ENCODE measurements at places on chromosomes 16 and 17. TPM values are rescaled to one million over a fixed set of nuclear protein-coding genes. Genes with fewer than 3 reads are reported as not detected.

DNA sequence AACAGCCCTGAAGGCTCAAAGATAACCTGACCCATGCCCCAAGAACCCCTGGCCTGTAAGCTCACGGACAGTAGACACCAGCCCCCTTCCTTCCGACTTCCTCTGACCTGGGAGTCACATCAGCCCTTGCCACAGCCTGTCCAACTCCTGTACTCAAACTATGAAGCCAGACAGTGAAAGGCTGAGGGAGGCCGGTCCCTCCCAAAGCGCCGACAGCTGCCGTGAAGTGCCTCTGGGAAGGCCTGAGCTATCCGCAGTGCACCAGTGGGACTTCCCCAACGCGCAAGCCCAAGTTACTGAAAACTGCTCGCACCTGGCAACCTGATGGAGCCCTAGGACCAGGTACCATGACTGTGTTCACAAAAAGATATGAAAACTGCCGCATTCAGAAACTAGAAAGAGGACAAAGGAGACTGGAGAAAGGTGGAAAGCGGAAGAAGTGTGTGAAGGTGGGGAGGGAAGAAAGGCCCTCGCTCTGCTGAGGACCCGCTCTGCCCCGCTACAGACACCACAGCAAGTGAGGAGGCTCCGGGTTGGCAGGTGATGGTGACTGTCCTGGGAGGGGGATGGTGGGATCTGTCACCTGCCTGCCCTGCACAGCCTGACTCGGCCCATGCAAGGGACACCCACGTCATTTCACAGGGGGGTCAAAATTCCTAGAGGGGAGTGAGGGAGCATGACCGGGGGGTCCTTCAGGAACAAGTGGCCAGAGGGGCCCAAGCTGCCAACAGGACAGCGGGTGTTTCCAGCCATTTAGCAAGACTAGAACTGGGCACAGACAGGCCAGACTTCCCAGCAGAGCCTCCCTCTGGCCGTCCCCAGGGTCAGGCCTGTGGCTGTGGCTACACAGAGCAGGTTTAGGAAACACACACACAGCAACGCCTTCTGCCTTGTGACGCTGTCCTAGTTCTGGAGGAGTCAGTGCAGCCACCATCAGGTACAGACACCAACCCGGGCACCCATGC, 13.1 kb upstream of the TRAP1 start:
- DNase-seq, result no peak

The TUBB3 gene
- total RNA-seq, result 2.6 TPM

DNA sequence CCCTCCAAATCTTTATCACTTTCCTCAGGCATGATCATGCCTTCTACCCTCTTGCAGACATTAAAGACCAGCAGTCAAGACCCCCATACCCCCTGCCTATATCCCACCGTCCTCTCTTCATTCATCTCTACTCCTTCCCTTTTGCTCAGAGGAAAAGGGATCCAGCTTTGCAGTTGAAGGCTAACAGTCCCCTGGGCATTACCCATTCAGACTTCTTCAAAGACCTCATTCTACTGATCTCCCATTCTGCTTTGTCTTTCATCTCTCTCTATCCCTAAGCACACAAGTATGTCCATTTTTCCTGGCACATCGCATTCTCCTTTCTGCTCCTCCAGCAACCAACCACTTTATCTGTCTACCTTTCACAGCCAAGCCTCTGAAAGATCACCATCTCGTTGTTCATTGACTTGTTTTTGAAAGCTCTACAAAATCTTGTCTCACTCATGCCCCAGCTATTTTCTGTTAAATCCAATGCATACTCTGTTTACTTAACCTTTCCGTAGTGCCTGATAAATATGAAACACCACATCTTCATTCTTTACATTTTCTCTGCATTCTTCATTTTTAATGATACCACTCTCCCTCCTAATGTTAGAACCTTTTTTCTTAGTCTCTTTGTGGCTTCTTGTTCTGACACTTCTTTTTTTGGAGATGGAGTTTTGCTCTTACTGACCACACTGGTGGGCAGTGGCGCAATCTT, 14.1 kb upstream of the LCMT1 start:
- no peak for DNase-seq

The PTGES3L gene
- 1.6 TPM for total RNA-seq

GRCh38 chr16:67000384-67001351, 12.3 kb downstream of the CES4A start:
- DNase-seq, result peak; percentile 55

The ITGB4 gene
- 2.7 TPM for total RNA-seq

DNA sequence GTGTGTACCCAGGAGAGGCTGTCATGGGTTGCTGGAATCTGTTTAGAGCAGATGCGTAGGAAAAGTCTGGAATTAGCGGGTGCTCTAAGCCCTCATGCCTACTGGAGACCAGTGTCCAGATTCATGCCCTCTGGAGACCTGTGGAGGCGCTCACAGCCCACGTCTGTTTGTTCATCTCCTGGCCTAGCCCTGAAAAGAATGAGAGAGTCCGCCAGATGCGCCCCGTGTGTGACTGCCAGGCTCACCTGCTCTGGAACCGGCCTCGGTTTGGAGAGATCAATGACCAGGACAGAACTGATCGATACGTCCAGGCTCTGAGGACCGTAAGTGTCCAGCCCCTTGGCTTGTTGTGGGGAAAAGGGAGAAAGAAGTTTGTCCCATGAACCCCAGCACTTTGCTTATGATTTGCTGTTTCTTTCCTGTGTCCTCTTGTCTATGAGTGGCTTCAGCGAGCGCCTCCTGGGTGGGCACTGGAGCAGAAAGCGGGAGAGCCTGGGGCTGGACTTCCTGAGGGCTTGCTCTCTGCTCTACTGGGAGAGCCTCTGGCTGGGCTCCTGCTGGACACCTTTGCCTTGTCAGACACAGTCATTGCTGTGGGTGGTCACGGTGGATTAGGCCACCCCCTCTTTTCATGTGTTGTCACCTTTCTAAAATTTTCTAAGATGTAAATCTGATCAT, 35.3 kb downstream of the PRMT7 start:
- no peak for DNase-seq

GRCh38 chr16:58121132-58121531, 8.0 kb downstream of the CFAP20 start:
- DNase-seq, result no peak

DNA sequence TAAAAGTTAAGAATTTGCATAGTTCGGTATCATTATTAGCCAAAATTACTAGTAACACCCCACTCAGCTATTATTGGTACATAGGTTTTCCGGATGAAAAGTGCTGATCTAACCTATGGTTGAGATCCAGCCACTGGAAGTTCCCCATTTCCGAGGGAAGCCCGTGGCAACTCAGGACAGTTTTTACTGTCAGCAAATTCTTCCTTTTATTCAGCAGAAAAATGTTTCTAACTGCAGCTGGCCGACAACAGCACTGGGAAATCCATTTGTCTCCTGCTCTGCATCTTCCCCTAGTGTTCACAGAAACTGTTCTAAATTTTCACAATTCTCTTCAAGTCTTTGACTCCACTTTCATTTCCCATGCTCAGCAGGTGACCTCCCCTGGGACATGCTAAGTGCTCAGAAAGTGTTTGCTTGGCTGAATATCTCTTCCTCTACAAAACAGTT, 15.5 kb upstream of the MMD start:
- DNase-seq, result no peak

The CPHXL2 gene
- total RNA-seq, result not detected

The FOXN1 gene
- total RNA-seq, result not detected

GRCh38 chr17:42387661-42388380, 421 bp downstream of the STAT3 start:
- DNase-seq, result peak; percentile 25

DNA sequence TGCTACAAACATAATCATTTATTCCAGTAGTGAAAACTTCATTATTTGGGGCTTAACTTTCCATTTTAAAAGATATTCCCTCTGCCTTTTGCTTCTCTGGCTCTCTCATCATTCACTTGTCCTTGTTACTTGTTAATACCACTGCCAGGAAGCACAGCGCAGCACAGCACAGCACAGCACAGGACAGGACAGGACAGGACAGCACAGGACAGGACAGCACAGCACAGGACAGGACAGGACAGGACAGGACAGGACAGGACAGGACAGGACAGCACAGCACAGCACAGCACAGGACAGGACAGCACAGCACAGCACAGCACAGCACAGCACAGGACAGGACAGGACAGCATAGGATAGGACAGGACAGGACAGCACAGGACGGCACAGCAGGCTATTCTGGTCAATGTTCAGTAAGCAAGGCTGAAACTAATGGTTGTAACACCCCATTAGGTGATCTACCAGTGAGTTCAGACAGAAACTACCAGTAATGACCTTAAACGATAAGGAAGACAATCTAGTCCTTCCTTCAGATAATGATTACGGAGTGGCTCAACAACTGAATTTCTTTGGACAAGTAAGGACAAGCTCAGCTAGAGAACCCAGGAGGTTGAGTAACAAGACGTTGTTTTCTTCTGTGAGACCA, 31.9 kb downstream of the COG1 start:
- DNase-seq, result no peak

GRCh38 chr17:81419319-81419885, 24.1 kb downstream of the BAHCC1 start:
- no peak for DNase-seq

DNA sequence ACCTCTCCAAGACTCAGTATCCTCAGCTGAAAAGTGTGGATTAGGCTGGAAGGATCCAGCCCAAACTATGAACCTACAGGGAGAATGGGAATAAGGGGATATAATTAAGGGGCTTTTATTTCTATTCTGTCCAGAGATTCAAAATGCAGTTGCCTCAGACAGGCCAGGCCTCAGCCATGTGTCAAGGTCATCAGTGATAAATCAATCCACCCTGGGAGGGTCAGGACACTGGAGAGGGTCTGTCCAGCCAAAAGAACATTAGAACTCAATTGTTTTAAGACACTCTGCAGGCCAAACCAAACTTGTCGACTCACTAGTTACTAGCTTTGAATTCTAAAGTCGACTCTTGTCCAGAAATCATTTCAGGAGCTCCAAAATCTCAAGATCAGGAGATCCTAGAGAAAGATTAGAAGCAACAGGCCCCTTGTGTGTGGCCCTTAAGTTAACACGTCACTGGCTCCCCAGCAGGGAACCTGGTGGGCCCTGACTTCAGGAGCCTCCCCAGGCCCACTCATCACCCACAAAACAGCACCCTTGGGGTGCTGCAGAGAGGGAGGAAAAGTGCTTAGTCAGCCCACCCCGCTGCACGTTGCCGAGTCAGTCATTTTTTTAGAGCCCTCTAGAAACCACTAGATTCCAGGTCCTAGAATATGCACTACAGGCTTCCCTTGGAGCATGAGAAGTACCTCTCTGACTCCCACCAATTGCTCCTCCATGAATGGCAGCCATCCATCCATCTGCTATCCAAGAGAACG, 156.8 kb downstream of the XYLT1 start:
- no peak for DNase-seq

The MRPS23 gene
- 79.6 TPM for total RNA-seq

The CD300E gene
- not detected for total RNA-seq

- no peak for DNase-seq
These were observed at the start of gene HAP1 for GRCh38 chr17:41734139-41734948. Gene HAP1, minus strand, starts transcription at chr17:41734643. Its CDS starts 9 bp downstream, at chr17:41734634.

- DNase-seq, result no peak
These were observed 8.6 kb downstream of the CARHSP1 start for GRCh38 chr16:8859913-8860881.

DNA sequence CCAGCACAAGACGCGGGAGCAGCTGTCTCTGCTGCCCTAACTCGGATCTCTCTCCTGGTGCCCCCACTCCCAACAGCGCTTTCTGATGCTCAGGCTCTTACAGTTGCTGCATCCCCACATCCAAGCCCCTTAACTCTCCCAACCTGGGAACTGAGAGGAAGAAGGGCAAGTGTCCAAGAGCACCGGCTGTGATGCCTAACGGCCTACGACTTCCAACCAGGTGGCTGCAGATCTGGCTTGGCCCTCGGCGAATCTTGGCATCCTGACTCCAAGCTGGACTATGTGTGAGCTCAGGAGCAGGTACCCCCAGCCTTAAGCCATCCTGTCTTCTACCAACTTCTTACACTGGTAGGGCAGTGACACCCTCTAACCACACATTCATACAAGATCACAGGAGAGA, 38.3 kb upstream of the RCVRN start:
- no peak for DNase-seq

GRCh38 chr16:155031-155398, 2.6 kb downstream of the HBZ start:
- DNase-seq, result no peak

The CA7 gene
- total RNA-seq, result 0.39 TPM

DNA sequence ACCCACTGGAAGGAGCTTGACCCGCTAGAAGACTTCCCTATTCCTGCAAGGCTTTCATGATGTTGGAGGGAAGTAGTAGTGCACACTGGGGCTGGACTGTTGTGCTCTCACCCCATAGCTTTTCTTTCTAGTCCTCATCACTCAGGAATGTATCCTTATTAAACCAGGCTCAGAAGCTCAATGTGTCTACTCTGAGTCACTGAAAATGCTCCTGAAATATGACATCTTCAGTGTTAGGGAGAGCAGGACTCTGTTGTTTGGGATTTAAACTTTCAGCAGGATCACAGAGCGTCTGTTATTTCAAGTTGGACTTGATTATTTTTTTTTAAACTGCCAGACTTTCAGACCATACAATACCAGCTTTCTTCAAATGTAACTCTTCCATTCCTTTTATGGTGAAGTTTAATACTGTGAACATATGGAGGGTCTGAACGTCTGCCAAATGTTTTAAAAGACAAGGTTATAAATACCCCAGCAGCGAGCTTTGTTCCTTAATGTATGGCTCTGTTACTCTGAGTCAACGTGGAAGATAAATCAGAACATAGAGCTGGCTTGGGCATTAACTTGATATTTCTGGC, 257.5 kb downstream of the CDH11 start:
- DNase-seq, result no peak

The ALDH3A1 gene
- not detected for total RNA-seq

The C16orf54 gene
- total RNA-seq, result 21.3 TPM

DNA sequence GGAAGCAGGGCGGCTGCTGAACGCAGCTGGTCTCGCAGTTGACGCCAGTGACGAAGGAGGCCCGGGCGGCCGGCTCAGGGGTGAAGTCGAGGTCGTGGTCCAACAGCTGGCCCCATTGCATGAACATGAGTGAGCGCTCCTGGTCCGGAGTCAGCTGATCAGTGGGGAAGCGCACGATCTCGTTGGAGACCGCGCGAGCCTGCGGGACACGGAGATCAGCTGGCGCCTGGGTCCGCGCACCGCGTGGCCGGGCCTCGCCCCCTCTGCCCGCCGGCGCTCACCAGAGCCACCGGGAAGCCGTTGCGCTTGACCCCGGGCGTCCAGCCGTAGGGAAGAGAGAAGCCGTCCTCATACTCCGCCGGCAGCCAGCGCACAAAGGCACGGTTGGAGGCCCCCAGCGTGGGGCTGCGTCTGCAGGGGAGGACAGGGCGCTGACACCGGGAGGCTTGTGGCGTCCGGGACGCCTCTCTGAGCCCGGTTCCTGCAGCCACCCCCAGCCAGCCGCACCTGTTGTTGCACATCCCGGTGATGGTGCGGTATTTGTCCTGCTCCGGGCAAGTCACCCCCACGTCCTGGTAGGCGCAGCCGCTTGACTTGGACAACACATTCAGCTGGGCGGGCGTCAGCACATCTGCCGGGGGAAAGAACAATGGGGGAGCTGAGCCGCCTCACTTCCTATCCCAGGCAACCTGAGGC, 1.6 kb downstream of the MPO start:
- no peak for DNase-seq

GRCh38 chr16:87032554-87032953, 284.6 kb downstream of the C16orf95 start:
- DNase-seq, result no peak

The DCTPP1 gene
- total RNA-seq, result 173 TPM

GRCh38 chr16:4184038-4184702, 57.7 kb downstream of the SRL start:
- no peak for DNase-seq

The KRTAP3-3 gene
- total RNA-seq, result not detected

- peak; percentile 28 for DNase-seq
These were observed 12.2 kb upstream of the LONP2 start for GRCh38 chr16:48231727-48232492.

The KRT32 gene
- total RNA-seq, result not detected
